HFFc6 (cell line): ENCODE measurements at places on chromosomes 11 and 22. TPM values are rescaled to one million over a fixed set of nuclear protein-coding genes. Genes with fewer than 3 reads are reported as not detected.
A peak's percentile ranks its signal among the peaks of the same experiment; 100 is the strongest.

GRCh38 chr11:113574586-113574985 is 99.4 kb upstream of the DRD2 start:
- H3K27ac ChIP-seq = no peak overlapping the region
- H3K4me1 ChIP-seq = no peaks in the 10 kb centered on the region
- H3K36me3 ChIP-seq = peaks cover 6% of the 10 kb centered on the region; the same call in 1 of the 2 replicates
- no peak for DNase-seq

DNA sequence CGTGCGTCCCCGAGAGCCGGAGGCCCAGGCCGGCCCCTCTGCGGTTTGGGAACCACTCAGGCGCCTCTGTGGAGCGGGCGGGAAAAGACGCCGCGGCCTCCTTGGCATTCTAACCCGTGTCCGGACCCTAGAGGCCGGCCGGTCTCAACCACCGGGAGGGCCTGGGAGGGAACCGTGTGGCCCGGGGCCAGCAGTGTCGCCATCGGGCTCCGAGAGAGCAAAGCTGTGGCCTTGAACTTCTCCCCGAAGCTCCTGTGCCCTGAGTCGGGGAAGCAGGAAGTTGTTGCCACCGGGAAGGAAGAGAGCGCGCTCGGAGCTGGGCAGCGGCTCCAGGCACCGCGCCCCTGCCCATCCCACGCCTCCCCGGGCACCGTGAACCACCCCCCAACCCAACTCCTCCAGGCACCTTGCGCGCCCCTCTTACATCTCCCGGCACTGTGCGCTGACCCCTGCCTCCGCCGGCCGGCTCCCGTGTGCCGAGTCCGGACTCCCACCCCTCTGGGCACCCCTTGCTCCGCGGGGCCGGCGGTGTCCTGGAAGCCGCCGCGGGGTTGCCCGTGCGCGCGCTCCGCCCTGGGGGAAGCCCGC is 80.0 kb upstream of the PPARA start:
- peak overlapping the region; percentile 96 for H3K27ac ChIP-seq
- peak overlapping the region; percentile 86 for H3K4me3 ChIP-seq
- DNase-seq = no peak

DNA sequence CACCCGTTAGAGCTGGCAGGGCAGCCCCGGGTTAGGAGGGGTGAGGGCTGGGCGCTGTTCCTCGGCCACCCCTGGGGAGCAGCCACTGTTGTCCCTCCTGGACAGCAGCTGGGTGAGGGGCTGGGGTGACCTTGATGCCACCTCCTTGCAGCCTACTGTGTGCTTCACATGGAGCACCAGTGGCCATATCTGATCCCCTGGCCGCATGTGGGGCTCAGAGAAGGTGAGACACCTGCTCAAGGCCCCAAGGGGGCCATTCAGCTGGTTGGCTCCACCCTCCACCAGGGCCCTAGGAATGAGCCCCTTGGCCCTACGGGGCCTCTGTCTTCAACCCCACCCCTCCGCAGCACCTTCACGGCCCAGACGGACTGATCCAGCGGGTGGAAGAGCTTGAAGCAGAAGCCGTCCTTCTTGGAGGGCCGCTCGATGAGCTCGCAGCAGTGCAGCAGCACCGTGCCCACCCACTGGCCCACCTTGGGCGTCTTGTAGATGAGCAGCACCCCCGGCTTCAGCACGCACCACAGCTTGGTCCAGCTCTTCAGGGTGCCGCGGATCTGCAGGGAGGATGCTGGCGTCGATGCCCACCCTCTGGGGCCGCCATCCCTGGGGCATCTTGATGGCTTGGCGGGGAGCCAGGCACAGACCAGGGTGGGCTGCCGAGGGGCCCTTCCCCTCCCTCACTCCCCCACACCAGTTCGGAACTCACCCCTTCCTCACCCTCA is 44.9 kb downstream of the OSBPL5 start:
- peaks cover 33% of the 10 kb centered on the region for H3K36me3 ChIP-seq
- DNase-seq = no peak
- no peak overlapping the region for H3K4me3 ChIP-seq
- peaks cover 22% of the 10 kb centered on the region for H3K4me1 ChIP-seq

DNA sequence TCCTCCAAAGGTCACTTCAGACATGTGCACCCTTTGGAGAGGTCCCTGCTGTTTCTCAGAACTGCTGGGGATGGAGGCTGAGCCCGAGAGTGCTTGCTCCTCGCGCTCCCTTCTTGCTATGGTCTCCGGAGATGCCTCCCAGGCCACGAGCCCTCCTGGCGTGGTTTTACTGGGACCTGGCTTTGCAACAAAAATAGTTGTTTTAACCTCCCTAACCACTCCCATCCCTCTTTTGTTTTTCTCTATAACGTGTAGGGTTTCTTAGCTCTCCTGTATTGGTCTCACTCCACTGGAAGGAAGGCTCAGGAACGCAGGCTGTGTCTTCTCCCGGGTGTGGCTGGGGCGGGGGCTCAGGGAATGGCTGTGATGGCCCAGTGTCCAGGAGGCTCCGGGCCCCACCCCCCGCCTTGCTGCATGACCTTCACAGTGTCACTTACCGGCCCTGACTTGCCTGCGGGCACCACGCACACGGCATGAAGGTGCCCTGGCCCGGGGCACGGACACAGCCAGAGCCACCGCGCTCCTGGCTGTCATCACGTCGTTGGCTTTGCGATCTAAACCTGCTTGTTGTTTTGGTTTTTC is 5.6 kb downstream of the PTDSS2 start:
- no peak overlapping the region for H3K4me3 ChIP-seq
- H3K27ac ChIP-seq = no peak overlapping the region
- no peak for DNase-seq
- peaks cover 19% of the 10 kb centered on the region for H3K36me3 ChIP-seq
- no peaks in the 10 kb centered on the region for H3K27me3 ChIP-seq

DNA sequence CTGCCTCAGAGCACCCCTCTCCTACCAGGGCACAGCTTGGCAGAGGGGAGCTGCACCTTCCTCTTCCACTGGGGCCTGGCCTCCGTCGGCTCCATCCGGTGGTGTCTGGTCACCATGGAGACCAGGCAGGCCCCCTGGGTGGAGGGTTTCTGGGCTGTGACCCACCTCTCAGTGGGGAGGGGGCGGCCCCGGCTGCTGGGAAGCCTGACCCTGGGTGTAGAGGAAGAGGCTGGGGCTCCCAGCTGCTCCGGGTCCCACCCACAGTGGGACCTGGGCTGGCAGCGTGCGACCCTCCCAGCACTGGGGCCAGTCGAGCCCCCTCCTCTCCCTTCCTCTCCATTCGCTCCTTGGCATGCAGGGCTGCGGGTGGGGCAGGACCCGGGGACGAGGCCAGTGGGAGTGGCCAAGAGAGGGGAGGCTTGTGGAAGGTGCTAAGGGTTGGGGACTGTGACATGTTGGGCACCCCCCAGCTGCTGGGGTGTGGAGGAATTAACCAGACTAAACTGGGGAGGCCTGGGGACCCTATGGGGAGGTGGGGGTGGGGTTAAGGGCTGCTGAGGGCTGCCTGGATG is 46.8 kb downstream of the BRSK2 start:
- no peaks in the 10 kb centered on the region; the same call in 1 of the 2 replicates for H3K27me3 ChIP-seq
- H3K27ac ChIP-seq = no peak overlapping the region
- no peak overlapping the region for H3K4me3 ChIP-seq

GRCh38 chr22:26259510-26259909 is 90.2 kb downstream of the SEZ6L start:
- H3K27me3 ChIP-seq = peaks cover 7% of the 10 kb centered on the region
- no peaks in the 10 kb centered on the region for H3K36me3 ChIP-seq
- no peak for DNase-seq
- no peak overlapping the region for H3K27ac ChIP-seq
- no peaks in the 10 kb centered on the region for H3K4me1 ChIP-seq

- peaks cover 35% of the 10 kb centered on the region for H3K36me3 ChIP-seq
- DNase-seq = peak; percentile 37
- H3K27ac ChIP-seq = peak overlapping the region; percentile 71
- H3K4me3 ChIP-seq = peak overlapping the region; percentile 62
- no peaks in the 10 kb centered on the region for H3K27me3 ChIP-seq
- H3K4me1 ChIP-seq = peaks cover 40% of the 10 kb centered on the region
Observed at GRCh38 chr11:76524461-76524860, 79.6 kb downstream of the EMSY start.

DNA sequence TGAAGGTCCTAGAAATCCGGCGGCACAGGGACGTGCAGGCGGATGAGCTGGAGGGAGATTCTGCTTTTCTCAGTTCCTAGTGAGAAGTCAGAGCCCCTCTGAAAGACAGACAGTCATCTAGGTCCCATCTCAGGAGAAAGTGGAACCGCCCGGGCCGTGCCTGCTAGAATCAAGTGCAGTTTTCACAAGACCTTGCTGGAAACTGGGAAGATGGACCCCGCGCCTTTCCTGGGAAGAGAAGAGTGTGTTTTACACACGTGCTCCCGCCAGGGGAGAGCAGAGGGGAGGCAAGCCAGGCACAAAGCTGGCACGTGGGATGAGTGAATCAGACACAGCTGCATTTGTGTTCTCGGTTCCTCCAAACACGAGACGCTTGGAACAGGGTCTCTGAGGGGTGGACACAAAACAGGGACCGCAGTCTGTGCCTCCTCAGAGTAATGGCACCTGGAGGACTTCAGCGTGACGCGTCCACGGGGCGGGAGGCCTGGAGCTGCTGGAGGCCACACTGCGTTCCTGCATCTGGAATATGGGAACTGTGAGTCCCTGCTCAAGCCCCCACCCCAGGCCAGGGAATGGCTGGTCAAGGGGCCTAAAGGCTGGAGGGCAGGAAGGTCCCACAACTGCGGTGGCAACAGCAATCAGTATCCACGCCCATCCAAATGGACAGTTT is 218.3 kb downstream of the BRD1 start:
- H3K36me3 ChIP-seq = peaks cover 6% of the 10 kb centered on the region; the same call in 1 of the 2 replicates
- no peak for DNase-seq
- no peaks in the 10 kb centered on the region for H3K4me1 ChIP-seq
- H3K27me3 ChIP-seq = no peaks in the 10 kb centered on the region

GRCh38 chr11:116352881-116353280 is 419.9 kb downstream of the BUD13 start:
- no peaks in the 10 kb centered on the region for H3K4me1 ChIP-seq
- DNase-seq = no peak
- no peak overlapping the region for H3K27ac ChIP-seq
- H3K4me3 ChIP-seq = no peak overlapping the region
- peaks cover 3% of the 10 kb centered on the region for H3K27me3 ChIP-seq

- H3K36me3 ChIP-seq = peaks cover 16% of the 10 kb centered on the region
- H3K27ac ChIP-seq = peak overlapping the region; percentile 90
- no peaks in the 10 kb centered on the region; the same call in 1 of the 2 replicates for H3K27me3 ChIP-seq
Observed at GRCh38 chr11:47847537-47847891, 636 bp downstream of the NUP160 start.

The GRAP2 gene
- total RNA-seq = not detected in 3 replicates

The THRSP gene
- not detected in 3 replicates for total RNA-seq
